ENCODE measurements at places on chromosomes 4 and X.

GRCh38 chrX:19368576-19368975 lies 24.8 kb downstream of the PDHA1 start:
- no peak for DNase-seq

- DNase-seq: no peak
These were observed 13.2 kb downstream of the FGA start for GRCh38 chr4:154577324-154577723.

GRCh38 chr4:152983774-152984411 lies 47.8 kb downstream of the FHDC1 start:
- DNase-seq: no peak

GRCh38 chrX:136879001-136879687 lies 1.4 kb downstream of the RBMX start:
- DNase-seq: no peak

GRCh38 chrX:143636831-143637230 lies 930 bp upstream of the SLITRK4 start:
- no peak for DNase-seq

DNA sequence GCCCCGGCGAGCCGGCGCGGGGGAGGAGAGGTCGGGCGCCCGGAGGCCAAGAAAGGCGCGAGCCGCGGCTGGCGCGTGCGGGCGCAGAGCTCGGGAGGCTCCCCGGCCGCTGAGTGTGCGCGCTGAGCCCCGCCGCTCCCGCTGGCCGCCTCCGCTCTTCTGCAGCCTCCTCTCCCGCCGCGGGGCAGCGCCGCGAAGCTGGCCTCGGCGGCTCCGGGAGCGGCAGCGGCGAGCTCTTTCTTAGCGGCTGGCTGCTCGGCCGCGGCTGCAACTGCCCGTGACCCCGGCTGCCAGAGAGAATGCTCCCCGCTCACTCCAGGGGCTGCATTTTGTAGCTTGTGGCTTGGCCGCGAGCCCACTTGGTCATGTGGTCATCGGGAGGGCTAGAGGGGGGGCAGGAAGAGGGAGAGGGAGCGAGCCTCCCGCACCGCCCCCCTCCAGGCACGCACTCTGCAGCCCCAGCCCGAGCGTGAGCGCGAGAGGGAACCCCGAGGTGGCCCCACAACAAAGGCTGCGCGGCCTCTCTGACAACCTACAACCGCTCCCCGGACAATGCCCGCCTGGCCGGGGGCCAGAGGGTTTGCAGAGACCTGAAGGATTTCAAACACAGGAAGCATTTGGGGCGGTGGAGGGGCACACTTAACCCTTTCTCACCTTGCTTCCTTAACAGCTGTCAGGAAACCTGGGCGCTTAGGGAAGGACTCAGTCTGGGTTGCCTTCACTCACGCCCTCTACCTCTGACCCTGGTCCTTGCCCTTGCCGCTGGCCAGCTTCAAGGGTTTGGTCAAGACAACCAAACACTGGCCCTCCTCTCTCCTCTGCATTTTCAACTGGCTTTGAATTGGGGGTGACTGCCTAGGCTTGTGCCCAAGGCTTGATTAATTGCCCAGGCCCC lies at the start of gene APLN:
TSS of gene APLN (minus strand) at position 305 of the 895 bp plus-strand sequence. CDS start 326 bp downstream, outside the sequence.
- DNase-seq: peak; percentile 67

DNA sequence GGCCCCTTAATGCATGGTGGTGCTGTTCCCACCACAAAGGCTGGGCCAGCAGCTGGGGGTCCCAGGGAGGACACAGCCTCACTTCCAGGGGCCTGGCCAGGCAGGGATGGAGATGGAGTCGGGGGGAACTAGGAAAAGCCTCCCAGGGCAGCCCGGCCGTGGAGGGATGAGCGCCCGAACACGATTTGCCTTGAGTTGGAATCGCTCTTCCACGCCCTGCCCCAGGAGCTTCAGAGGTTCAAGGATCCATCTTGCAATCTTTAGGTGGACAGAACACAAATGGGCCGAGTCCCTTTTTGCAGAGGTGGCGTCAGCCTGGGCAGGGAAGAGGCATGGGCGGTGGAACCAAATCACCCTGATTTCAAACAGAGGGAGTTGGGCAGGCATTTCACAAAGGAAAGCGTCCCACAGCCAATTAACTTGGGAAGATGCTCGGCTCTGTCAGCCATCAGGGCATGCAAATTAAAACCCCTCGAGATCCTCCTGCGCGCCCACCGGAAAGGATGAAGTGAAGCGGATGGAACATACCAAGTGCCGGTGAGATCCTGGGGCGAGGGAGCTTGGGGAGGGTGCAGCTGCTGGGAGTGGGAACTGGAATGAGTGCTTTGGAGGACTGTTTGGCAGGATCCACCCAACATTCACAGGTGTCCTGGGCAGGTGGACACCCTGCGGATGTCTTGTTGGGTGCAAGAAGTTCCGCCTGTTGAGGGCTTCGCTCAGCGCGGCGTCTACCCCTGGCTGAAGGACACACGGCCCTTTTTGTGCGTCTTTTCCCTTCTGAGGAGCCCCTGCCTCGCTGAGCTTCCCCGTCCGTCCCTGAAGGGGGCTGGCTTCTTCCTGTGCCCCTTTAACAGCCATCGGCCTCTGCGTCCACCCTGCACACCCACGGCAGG lies 75.7 kb downstream of the HTRA3 start:
- no peak for DNase-seq

- DNase-seq: no peak
These were observed 68.3 kb upstream of the PGM2 start for GRCh38 chr4:37758226-37758625.

- DNase-seq: no peak
These were observed 733.3 kb downstream of the RPA4 start for GRCh38 chrX:97616883-97617530.

- DNase-seq: no peak
These were observed 3.9 kb upstream of the ARHGEF38 start for GRCh38 chr4:105548483-105548882.

- no peak for DNase-seq
These were observed 11.7 kb downstream of the CFAP97 start for GRCh38 chr4:185192059-185192458.

DNA sequence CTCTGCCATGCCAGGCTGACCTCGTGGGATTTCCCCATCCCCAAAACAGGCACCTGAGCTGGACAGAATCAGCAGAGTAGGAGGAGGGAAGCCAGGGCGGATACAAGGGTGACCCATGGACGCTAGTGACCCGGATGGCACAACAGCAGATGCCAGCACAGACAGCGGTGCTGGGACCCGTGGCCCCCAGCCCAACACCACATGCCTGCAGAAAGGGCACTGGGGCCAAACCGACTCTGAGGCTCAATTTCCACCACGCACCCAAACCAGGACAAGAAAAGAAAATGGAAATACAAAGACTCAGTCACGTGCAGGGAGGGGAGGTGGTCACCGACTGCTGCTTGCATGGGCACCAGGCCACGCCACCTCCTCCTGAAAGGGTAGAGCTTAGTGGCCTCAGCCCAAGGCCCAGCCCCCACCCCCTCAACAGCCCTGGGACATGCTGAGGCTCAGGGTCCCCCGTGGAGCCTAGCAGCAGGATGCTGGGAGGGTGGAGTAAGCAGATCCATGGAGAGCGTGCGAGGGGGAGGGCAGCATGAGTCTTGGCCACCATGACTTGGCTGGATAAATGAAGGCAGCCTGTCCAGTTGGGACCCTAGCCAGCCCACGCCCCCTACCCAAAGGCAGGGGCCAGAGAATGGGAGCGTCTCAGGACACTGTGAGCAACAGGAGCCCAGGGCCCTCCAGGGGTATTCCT lies 47.7 kb downstream of the C4orf50 start:
- DNase-seq: peak; percentile 58

GRCh38 chr4:21470535-21470934 lies 478.0 kb downstream of the KCNIP4 start:
- no peak for DNase-seq

GRCh38 chrX:130340271-130340670 lies 552 bp downstream of the SLC25A14 start:
- DNase-seq: no peak

GRCh38 chr4:138307319-138307718 lies 65.2 kb upstream of the SLC7A11 start:
- no peak for DNase-seq

GRCh38 chr4:165877286-165877685 lies 4.2 kb downstream of the TLL1 start:
- no peak for DNase-seq

GRCh38 chrX:77960567-77960966 lies 8.9 kb downstream of the PGAM4 start:
- DNase-seq: no peak

DNA sequence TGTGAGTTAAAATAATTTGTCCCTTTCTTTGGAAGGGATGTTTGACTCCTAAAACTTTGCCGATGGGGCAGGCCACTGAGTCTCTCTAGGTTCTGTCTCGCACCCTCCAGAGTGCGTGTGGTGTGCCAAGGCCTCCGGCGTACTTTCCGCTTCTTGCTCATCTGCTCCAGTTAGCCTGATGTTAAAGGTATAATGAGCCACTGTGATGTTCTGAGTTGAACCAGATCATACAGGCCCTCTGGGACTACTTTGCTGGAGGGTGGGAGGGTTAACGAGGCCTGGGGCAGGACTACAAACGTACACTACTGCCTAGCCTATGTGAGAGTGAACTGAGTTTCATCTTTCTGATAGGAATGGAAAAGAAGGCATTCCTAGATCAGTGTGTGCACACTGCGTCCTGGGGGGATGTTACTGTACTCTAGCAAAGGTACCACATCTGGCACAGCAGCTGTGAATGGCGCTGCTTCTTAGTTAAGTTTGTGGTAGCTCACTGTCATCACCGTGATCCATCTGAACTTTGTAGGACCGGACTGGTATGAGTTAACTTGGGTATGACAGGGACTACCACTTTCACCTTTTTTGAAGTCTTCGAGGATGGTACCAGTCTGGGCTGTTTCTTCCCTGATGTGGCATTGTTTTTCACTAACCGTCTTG lies 60.2 kb downstream of the RGS12 start:
- no peak for DNase-seq

- no peak for DNase-seq
These were observed 17.6 kb upstream of the DMP1 start for GRCh38 chr4:87632469-87632868.

Data from upper lobe of right lung (tissue), 1 donor.